Stimulated activated CD8-positive, alpha-beta memory T cell treated with anti-CD3 and anti-CD28 coated beads, Interleukin-4, amount 100 ng/mL, for 4 hours (primary cell): ENCODE measurements at places on chromosomes 12 and 14.

GRCh38 chr12:3134526-3135135 is 57.5 kb downstream of the TSPAN9 start:
- DNase-seq, result no peak

DNA sequence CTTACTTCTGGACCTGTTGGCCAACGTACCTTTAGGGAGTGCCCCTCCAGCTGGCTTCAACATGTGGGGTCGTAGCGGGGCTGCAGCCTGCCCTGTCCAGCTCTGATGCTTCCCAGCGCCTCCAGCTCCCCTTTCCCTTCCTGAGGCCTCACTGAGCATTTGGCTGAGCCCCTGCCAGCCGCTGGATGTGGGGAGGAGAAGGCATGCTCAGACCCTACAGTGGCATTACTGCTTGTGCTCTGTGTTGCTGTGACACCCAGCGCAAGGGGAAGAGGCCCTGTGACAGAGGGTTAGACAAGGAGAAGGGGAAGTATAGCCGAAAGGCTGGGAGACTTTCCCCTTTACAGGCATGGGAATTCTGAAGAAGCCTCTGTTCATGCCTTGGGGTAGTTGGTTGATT is 145.9 kb downstream of the PRKCH start:
- no peak for DNase-seq

- no peak for DNase-seq
These were observed 65.0 kb upstream of the AMN start for GRCh38 chr14:102857444-102857843.

DNA sequence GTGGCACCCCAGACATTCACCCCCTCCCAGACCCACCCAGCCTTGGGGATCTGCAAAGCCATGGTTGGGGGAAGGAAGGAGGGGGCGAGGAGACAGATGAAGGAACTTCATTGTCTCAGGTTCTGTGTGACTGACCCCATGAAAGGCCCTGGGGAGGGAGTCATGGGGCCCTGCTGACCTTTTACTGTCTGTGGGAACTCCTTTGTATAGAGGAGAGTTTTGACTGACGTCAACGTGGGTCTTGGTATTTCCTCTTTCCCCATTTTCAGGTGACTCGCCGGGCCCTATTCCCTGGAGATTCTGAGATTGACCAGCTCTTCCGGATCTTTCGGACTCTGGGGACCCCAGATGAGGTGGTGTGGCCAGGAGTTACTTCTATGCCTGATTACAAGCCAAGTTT is 3.1 kb upstream of the RAB5B start:
- DNase-seq, result no peak

GRCh38 chr12:52221912-52222457 is 11.1 kb upstream of the KRT7 start:
- DNase-seq, result peak; percentile 18

- DNase-seq, result no peak
These were observed 15.6 kb downstream of the CIPC start for GRCh38 chr14:77113644-77114043.

GRCh38 chr12:103778781-103779180 is 62.3 kb downstream of the NT5DC3 start:
- DNase-seq, result no peak

GRCh38 chr12:122894193-122895121 is 1.5 kb downstream of the VPS37B start:
- no peak for DNase-seq

GRCh38 chr14:67541448-67542387 is 8.6 kb downstream of the PLEKHH1 start:
- DNase-seq, result no peak

DNA sequence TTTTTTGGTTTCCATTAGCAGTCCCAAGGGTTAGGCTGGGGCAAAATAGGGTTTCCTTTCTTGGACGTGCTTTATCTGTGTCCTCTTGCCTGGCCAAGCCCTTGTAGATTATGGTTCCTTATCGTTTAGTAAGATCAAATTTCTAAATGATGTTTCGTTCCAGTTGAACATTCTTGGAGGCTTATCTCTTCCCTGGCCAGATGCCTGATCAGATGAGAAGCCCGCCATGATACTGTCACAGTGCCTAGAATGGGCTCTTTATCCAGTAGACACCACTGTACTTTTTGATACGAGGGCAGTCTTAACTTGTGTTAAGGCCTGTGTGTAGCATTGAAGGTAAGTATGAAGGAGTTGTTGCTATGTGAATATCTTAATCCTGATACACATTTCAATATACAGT is 76.1 kb upstream of the TMEM263 start:
- DNase-seq, result no peak
